ENCODE measurements at places on chromosomes 6 and 20. TPM values are rescaled to one million over a fixed set of nuclear protein-coding genes. Genes with fewer than 3 reads are reported as not detected.
A peak's percentile ranks its signal among the peaks of the same experiment; 100 is the strongest.

DNA sequence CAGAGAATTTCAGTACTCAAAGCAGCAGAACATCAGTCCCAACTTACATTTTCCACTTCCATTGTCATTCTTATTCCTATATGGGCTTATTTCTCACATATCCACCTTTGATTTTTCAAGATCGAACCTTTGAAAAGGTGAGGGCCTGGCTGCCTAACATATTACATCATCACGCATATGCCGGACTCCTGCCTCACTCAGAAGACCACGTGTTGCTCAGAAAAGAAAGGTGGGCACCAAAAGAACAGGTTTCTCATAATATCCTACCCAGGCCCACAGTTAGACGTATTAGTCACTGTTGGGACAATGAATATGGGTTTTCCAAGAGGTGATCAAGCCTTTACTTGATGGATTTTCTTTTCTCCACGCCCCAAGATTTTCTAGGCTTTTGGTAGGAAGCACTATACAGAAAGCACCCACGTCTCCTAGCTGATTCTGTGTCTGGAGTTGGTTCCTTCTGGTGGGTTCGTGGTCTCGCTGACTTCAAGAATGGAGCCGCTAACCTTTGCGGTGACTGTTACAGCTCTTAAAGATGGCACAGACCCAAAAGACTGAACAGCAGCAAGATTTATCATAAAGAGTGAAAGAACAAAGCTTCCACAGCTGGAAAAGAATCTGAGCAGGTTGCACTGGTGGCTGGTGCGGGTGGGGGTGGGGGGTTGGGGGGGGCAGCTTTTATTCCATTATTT is 168.9 kb downstream of the ATXN1 start:
- DNase-seq = no peak

GRCh38 chr6:143958839-143959399 is 49.1 kb downstream of the PLAGL1 start:
- no peak for DNase-seq

GRCh38 chr6:158220786-158221442 is 52.8 kb downstream of the GTF2H5 start:
- DNase-seq = peak; percentile 67

- DNase-seq = no peak
Observed at GRCh38 chr20:29443819-29444218, 1813.6 kb upstream of the DEFB115 start.

GRCh38 chr6:112296122-112296521 is 41.8 kb upstream of the LAMA4 start:
- no peak for DNase-seq

DNA sequence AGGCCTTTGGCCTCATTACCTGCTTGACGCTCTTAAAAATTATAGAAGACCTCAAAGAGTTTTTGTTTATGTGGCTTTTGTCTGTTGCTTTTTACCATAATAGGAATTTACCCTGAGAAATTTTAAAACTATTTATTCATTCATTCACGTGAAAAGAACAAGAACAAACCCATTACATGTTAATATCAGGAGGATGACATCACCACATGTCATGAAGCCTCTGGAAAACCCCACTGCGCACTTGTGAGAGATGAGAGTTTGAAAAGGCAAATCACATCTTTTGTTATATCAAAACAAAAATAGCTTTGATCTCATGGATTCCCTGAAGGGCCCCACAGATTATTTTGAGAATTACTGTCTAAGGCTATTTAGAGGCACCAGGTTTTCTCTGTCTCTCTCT is 61.3 kb upstream of the EYA2 start:
- DNase-seq = no peak

GRCh38 chr6:42239333-42239732 is 21.7 kb upstream of the MRPS10 start:
- no peak for DNase-seq

DNA sequence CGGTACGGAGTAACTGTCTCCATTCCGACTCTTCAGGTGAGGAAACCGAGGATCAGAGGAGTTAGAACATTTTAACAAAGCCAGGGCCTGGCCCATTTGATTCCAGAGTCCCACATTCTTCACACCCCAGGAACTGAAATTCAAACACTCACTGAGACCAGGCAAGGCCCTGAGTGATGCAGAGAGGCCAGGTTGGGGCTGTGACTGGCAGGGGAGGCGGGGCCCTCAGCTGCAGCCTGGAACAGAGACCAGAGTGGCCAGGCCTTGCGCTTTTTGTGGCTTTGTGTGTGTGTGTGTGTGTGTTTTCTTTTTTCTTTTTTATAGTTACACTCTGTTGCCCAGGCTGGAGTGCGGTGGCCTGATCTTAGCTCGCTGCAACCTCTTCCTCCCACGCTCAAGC is 57.2 kb downstream of the BCAS4 start:
- DNase-seq = no peak

GRCh38 chr20:57746201-57746600 is 36.4 kb upstream of the PMEPA1 start:
- no peak for DNase-seq

DNA sequence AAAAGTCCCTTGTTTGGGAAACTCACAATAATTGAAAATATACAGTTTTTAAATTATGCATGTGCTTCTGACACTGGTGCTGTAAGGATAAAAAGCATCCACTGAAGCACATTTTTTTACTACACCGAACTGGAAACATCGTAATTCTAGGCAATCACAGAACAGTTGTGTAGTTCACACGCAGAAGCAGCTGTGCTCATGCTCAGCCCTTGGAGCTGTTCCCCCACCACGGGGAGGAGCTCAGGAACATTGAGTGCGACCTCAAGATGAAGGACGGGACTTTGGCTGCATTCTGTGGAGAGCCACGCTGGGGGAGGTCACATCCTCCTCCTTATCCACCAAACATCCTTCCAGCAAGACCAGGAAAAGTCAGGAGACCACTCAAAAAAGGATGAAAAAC is 466.3 kb upstream of the CDH4 start:
- DNase-seq = no peak

- DNase-seq = no peak
Observed at GRCh38 chr20:14446446-14446845, 109.0 kb upstream of the FLRT3 start.

DNA sequence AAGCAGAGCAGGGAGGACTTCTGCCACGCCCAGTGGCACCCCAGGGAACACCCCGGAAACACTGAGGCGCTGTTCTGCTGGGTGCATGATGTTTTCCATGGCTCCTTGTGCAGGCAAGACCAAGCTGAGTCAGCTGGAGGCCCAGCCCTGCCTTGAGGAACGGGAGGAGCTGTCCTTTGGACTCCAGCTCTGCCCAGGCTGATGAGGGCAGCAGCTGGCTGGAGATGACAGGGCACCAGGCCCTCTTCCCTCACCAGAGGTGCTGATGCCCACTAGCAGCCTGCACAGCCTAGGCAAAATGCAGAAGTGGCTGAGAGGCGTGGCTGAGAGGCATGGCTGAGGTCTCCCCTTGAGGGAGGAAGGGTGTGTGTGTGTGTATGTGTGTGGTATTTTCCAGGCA is 2.4 kb downstream of the C6orf132 start:
- DNase-seq = no peak

DNA sequence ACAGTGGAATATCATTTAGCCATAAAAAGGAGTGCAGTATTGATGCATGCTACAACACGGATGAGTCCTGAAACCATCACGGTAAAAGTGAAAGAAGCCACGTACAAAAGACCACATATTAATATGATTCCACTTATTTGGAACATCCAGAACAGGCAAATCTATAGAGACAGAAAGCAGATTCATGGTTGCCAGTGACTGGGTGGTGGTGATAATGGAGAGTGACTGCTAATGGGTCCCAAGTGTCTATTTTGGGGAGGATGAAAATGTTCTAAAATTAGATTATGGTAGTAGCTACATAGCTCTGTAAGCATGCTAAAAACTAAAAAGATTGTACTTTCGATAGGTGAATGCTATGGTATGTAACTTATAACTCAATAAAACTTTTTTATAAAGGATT is 18.4 kb upstream of the CCND3 start:
- no peak for DNase-seq

- no peak for DNase-seq
Observed at GRCh38 chr6:16746401-16746800, 14.9 kb downstream of the ATXN1 start.

GRCh38 chr6:141388666-141389065 is 744.1 kb upstream of the GJE1 start:
- DNase-seq = no peak

Gene SAMD10
- 22.7 TPM for total RNA-seq

Gene LIN28B
- total RNA-seq = not detected

Gene SLC17A3
- not detected for total RNA-seq

Gene THBS2
- not detected for total RNA-seq

Gene CYP24A1
- total RNA-seq = not detected

Data from naive thymus-derived CD4-positive, alpha-beta T cell (primary cell).